Activated naive CD4-positive, alpha-beta T cell treated with anti-CD3 and anti-CD28 coated beads, Interleukin-2, amount 50 U/mL, for 72 hours (primary cell): ENCODE measurements at places on chromosomes 2 and 18.

DNA sequence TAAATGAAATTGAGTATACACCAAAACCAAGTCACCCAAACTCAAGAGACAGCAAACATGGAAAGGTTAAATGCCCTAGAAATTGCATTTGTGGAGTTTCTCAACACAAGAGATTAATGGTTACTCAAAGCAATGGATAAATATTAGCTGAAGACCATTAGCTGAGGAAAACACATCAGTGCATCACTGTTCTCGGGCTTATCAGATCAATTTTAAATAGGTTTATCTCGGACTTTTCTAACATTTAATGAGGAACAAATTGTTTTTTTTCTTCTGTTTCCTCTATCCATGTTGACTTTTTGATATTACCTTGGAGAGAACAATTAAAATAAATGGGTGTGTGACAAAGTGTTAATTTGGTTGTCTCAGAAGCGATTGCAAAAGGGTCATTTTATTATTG is 105.4 kb upstream of the PIK3C3 start:
- no peak for DNase-seq

DNA sequence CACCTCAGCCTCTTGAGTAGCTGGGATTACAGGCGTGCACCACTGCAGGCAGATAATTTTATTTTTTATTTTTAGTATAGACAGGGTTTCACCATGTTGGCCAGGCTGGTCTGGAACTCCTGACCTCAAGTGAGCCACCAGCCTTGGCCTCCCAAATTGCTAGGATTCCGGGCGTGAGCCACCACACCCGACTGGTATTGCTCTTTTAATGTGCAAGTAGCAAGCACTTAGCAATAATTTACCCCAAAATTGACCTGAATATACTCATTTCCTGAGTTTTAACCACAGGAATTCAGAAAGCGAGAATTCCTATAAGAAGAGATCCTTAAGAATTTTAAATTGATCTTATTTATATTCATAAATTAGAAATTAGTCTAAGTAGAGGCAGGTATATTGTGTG is 169.1 kb downstream of the CDH2 start:
- no peak for DNase-seq

- DNase-seq: no peak
These were observed 167.5 kb upstream of the SMAD2 start for GRCh38 chr18:48098007-48098406.

- no peak for DNase-seq
These were observed 169.1 kb upstream of the THUMPD2 start for GRCh38 chr2:39948016-39948719.

DNA sequence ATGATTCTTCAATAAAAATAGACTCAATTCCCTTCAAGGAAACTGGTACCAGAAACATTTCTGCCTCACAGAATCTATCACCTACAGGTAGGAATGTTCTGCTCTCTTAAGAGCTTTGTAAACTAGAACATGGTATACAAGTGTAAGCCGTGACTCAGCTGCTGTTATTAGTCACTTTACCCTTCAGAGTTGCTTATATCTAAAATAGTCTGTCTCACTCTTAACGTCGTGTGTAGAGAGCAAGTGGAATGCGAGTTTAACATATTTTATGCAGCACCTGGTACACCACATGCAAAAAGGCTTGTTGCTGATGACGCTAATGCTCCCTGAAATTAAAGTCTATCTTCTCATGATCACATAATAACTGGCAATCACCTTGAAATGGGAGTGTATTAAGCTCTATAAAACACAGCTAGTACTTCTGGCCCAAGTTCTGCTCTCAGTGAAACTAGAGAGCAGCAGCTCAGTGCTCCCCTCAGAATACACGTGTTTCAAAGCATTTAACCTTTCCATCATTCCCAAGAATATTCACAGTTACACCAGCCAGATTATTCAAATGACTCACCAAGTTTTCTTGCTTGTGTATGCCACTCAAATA is 420.0 kb downstream of the ZEB2 start:
- DNase-seq: no peak

DNA sequence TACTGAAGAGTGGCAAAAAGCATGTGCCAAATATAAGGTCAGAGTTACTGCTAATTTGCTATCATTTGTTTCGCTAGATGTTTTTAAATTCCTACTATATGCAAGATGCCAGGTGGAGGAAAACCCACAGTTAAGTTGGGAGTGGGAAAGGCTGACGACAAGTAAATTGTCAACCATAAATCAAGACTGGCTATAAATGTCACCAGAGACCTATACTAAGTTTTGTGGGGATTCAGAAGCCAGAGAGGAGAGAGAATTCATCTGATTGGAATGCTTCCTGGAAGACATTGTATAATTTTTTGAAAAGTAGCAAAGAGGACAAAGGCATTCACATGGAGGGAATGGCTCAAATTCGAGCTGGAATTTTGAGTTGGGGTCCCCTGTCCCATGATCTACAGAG is 64.3 kb downstream of the CFAP221 start:
- no peak for DNase-seq

- no peak for DNase-seq
These were observed 232.4 kb downstream of the CALCRL start for GRCh38 chr2:187215532-187216240.
